Activated T-cell treated with anti-CD3 and anti-CD28 coated beads, Interleukin-2, amount 50 U/mL, for 48 hours (primary cell): ENCODE measurements at places on chromosomes 13 and 19.
A peak's percentile ranks its signal among the peaks of the same experiment; 100 is the strongest.

- DNase-seq: no peak
Measured at GRCh38 chr19:46902402-46902766, 41.6 kb downstream of the ARHGAP35 start.

GRCh38 chr19:39970425-39970674 lies 615 bp upstream of the PSMC4 start:
- no peak for DNase-seq

GRCh38 chr19:9622531-9622930 lies 1.5 kb upstream of the ZNF561 start:
- DNase-seq: no peak

DNA sequence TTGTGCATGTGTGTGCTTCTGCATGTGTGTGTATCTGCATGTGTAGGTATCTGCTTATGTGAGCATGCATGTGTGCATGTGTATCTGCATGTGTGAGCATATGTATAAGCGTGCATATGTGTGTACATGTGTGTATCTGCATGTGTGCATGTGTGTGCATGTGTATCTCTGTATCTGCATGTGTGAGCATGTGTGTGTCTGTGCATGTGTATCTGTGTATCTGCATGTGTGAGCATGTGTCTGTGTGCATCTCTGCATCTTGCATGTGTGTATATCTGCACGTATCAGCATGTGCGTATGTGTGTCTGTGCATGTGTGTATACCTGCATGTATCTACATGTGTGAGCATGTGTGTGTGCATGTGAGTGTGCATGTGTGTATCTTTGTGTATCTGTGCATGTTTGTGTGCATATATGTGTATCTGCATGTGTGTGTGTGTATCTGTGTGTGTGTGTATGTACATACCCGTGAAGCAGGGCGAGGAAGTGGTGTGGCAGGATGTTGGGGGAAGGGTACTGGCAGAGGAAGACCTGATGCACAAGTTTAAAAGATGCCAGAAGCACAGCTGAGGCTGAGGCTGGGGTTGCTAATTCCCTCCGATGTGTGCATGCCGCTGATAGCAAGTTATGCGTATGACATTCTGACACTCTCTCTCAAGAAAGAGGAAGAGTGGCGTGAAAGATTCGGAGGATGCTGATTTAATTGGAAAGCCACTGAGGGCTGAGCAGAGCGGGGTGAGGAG lies 64.2 kb downstream of the TEX29 start:
- no peak for DNase-seq

- DNase-seq: no peak
Measured at GRCh38 chr13:36173571-36174322, 40.6 kb downstream of the SOHLH2 start.

GRCh38 chr19:5099701-5100221 lies 130.8 kb downstream of the KDM4B start:
- DNase-seq: no peak

DNA sequence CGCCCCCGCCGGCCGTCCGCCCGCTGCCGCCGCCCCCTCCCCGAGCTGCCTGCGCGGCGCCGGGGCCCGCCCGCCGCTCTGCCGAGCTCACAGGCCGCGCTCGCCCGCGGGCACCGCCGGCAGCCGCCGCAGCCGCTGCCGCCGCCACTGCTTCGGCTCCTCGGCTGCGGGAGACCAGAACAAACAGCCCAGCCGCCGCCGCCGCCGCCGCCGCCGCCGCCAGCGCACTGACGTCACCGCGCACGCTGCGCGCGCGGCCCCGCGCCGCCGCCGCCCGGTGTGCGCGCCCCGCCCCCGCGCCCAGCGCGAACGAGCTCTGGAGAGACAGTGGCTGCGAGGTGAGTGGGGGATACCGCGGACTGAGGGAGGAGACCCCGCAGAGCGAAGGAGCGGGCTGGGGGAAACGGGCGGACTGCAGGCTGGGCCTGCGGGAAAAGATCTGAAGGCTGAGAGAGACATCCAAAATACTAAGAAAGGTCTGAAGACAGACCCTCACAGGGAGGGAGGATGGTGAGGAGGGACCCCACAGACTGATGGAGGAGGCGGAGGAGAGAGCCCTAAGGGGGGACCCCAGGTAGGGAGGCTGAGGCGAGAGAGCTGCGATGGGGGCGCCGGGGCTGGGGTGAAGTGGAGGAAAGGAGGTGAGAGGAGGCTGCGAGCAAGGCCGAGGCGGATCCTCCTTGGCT lies at the start of gene BRD4:
Gene BRD4, minus strand, starts transcription at position 229 of the 686 bp plus-strand sequence. CDS start 59,440 bp downstream, outside the sequence.
- peak; percentile 87 for DNase-seq

DNA sequence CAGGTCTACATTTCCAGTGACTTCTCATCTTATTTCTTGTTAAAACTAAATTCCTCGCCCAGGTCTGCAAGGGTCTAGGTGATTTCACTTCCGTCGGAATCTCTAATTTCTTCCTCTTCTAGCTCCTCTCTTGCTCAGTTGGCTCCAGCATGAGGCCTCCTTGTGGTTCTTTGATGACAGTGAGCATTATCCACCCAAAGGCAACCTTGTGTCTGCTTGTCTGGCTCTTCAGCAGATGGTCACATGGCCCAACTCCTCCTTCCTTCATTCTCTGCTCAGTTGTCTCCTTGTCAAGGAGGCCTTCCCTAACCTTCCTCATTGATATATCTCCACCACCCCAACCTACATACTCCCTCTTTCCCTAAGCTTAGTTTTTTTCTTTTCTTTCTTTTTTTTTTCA lies 1391.4 kb downstream of the EFNB2 start:
- no peak for DNase-seq

DNA sequence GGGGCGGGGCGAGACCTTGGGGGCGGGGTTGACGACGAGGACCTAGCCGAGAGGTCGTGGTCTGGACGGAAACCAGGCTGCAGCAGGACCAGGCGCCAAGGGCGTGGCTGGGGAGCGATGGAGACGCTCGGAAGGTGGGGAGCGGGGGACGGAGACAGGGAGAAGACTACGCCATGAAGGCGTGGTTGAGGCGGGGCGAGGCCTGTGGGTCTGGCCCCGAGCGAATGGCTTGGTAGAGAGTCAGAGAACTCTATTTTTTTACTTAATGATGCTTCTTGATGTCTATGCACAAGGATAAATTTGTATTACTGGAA lies 674 bp upstream of the FBXL12 start:
- DNase-seq: no peak

DNA sequence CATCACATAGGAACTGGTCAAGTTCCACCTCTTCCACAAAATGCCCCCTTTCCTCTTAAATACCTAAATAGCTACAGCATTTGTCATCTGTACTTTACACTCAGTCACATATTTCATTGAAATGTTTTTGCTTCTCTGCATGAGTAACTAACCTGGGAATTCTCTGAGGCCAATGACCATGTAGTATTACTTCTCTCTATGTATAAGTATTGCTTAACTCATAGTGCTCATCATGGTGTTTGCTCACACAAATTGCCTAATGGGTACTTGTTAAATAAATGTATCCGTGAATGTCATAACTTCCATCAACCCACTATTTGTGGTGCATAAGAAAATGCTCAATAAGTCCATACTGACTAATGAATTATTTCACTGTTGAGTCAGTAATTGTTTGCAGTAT lies 115.5 kb downstream of the FGF14 start:
- DNase-seq: no peak

GRCh38 chr13:46893221-46893740 lies 3.6 kb downstream of the HTR2A start:
- no peak for DNase-seq

- DNase-seq: peak; percentile 73
Measured at GRCh38 chr19:18419699-18420460, 682 bp downstream of the SSBP4 start.

GRCh38 chr19:4594201-4594600 lies 34.7 kb upstream of the SEMA6B start:
- no peak for DNase-seq

DNA sequence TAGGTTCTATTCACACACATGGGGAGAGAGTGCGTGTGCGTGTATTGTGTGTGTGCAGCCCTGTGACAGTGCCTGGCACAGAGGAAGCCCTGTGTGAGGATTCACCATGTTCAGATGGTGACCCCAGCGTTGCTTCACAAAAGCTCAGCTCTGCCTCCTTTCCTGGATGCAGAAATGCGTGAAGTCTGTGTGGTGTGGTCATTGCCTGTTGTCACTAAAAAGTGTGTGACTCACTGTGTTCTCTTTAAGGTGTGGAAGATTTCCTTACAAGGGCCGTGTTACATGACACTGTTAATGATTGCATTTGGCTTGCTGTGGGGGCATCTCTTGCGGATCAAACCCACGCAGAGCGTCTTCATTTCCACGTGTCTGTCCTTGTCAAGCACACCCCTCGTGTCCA lies 19.5 kb upstream of the DCUN1D2 start:
- DNase-seq: no peak

DNA sequence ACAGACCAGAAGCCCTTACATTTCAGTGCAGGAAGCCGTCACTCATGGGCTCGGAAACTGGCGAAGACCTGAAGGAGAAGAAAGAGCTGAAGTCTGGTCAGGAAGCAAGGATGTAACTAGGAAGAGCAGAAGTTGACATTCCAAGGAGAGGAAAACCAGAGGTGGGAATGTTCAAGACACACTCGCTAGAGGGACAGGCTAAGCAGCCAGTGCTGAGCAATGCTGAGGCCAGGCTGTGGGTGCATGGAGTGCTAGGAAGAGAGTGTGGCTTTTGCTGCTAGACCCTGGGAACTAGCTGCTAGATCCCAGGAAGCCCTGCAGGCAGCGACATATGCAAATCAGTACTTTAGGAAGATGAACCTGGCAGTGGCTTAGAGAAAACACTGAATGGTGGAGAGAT lies 12.1 kb upstream of the URAD start:
- no peak for DNase-seq

- DNase-seq: no peak
Measured at GRCh38 chr13:59510386-59510785, 653.3 kb downstream of the DIAPH3 start.

DNA sequence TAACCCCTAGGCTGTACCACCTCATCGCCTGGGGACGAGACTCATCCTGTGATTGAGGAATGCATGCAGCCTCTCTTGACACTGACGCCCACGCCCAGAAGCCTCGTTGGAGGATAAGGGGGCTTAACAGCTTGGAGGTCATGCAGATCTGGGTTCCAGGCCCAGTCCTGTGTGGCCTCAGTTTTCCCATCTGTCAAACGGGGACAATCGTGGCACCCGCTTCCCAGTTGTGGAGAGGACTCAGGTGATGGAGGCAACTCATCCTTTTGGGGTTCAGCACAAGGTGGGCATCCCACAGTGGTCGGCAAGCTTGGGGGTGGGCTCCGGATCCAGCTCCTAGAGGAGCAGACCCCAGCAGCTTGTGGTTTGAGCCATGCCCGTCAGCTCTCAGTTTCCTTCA lies 1.4 kb upstream of the LGI4 start:
- no peak for DNase-seq

GRCh38 chr13:80224468-80224867 lies 116.5 kb downstream of the SPRY2 start:
- no peak for DNase-seq

DNA sequence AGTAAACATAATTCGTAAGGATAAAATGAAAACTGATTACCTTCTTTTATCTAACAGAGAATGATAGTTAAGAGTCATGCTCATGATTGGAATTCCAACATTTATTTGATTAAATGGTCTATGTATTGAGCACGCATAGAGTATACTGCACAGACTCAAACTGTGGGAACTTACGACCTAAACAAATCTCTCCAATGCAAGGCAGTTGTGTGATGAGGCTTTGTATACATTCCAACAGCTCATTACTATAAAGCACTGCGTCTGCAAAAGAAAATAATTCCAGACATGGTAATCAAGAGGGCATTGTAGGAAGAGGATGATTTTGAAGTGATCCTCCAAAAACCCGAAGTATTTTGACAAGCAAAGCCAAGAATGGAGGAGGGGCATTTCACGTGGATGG lies 169.5 kb downstream of the NUFIP1 start:
- DNase-seq: no peak

DNA sequence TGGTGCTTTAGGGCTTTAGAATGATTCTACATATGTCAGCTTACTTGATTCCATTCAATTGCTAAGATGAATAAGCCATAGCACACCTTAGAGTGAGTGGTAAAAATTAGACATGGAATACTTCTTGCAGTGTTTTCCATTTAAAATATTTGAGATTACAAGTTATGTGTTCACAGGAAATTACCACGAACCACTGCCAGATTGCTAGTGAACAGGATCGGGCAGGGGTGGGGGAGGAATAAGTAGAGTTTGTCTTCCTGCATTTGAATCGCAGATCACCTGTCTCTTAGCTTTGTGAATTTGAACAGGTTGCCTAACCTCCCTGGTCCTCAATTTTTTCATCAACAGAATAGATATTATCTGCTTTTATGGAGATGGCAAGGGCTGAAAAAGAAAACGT lies 124.6 kb downstream of the GGACT start:
- no peak for DNase-seq

GRCh38 chr13:20219577-20219976 lies 12.5 kb downstream of the GJB6 start:
- no peak for DNase-seq

GRCh38 chr13:95387733-95388207 lies 86.5 kb upstream of the ABCC4 start:
- DNase-seq: no peak

DNA sequence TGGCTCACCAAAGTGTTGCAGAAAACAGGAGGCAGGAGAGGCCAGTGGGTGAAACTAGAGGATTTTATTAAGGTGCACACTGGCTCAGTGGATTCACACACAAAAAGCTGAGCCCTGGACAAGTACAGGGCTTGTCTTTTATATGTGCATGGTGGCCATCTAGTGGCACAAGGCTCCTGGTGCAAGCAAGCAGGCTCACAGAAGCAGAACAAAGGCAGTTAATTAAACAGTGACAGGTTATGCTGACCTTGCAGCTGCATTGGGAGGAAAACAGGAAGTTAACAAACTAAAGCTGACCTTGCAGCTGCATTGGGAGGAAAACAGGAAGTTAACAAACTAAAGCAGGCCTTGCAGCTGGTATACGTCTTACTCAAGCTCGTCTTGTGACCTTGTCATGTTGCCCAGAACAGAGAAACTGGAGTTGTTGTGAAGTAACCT lies 65.3 kb upstream of the ZNF681 start:
- DNase-seq: peak; percentile 32

DNA sequence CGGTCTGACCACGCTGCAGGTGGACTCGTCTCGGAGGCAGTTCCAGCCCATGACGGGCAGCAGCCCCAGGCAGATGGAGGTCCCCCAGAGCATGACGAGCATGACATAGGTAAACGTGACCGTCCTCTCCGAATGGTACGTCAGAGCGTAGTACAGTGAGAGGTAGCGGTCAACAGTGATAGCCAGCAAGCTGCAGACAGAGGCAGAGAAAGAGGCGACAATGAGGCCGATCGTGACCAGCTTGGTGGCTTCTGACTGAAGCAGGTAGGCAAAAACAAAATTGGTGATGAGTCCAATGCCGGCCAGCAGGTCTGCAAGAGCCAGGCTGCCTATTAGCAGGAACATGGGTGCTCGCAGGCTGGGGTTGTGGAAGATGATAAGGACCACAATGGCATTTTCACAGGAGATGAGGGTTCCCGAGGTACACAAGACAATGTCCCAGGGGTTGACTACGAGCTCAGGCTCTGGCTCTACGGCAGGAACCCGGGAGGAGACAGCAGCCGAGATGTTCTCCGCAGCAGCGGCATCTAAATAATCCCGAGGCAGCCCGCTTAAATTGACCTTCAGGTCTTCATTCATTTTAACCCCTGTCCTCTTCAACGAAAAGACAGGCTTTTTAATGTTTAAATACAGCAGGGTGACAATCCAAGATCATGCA lies 1.2 kb downstream of the GPR12 start:
- DNase-seq: no peak

GRCh38 chr13:100674572-100674871 lies at the start of gene TMTC4:
TMTC4 (minus strand) TSS chr13:100674795; CDS start chr13:100670362, 4,433 bp downstream.
- DNase-seq: no peak
